ENCODE measurements at places on chromosomes 6 and 20.

DNA sequence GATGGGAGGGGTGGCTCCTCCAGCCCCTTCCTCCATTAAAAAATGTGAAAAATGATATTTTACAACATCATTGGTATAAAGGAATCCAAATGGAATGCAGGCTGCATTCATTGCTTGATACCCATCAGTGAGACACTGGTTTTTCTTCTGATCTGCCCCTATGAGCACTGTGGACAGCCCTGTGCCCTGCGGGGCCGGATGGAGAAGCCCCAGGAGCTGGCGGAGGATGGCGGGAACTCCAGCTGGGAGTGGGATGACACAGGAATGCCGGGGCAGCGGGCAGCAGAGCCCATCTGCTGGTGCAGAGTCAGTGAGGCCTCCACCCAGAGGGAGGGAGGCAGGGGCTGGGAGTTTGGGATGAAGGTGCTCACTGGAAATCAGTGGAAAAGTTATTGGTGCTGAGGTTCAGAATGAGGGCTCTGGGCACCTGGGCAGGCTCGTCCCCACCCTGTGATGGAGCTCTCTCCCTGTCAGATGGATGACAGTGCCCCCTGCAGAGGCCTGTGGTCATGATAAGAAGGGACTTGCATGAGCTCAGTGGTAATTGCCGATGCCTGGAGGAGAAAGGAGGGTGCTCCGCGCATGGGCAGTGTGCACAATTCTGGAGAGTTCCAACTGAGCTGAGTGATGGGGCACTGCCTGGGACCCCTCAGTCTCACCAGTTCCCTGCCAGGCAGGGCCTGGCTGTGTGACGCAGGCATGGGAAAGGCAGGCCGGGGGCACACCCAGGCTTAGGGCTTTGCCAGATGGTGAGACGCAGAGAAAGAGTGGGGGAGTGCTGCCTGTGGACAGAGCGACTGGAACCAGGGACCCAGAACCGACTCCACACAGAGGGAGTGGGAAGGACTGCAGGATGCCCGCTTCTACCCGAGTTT, 23.2 kb downstream of the CTCFL start:
- DNase-seq = no peak

DNA sequence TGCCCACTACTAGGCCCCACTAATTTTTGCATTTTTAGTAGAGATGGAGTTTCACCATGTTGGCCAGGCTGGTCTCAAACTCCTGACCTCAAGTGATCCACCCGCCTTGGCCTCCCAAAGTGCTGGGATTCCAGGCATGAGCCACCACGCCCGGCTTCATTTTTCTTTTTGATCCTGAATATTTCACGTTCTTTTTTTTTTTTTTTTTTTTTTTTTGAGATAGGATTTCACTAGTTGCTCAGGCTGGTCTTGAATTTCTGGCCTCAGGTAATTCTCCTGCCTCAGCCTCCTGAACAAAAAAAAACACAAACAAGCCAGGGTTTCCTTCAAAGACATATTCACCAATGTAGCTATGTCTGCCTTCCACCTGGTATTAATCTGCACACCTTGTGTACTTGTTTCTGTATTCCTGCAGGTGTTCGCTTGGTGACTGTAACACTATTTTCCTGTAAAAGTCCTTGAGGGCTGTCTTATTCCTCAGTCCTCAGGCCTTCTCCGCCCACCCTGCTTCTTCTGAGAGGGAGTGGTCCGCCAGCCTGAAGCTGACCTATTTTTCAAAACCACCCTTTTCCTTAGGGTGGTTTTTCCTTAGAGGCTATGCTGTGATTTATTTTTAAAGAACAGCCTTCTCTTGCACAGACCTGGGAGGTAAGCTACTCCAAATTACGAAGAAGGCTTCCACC, 36.1 kb upstream of the PNRC1 start:
- DNase-seq = no peak

GRCh38 chr6:45369870-45370269, 7.9 kb downstream of the SUPT3H start:
- DNase-seq = no peak

GRCh38 chr6:104413767-104414166, 446.0 kb downstream of the HACE1 start:
- DNase-seq = no peak

GRCh38 chr20:62628691-62629090, 13.6 kb upstream of the SLCO4A1 start:
- DNase-seq = no peak

- DNase-seq = no peak
Measured at GRCh38 chr20:14986026-14986655, 648.7 kb upstream of the FLRT3 start.

DNA sequence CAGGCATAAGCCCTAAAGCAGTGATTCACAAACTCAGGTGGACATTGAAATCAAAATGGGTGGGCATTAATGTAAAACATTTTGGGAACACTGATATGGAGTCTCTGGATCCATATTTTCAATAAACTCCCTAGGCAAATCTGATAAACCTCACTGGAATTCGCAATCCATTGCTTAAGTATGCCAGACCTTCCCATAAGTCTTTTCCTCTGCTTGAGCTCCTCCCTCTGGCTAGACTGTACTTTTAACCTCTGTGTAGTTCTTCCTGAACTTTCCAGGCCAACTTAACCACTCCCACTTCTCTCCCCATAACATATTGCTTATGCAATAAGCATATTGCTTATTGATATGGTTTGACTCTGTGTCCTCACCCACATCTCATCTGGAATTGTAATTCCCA, 629.7 kb upstream of the IMPG1 start:
- DNase-seq = no peak

DNA sequence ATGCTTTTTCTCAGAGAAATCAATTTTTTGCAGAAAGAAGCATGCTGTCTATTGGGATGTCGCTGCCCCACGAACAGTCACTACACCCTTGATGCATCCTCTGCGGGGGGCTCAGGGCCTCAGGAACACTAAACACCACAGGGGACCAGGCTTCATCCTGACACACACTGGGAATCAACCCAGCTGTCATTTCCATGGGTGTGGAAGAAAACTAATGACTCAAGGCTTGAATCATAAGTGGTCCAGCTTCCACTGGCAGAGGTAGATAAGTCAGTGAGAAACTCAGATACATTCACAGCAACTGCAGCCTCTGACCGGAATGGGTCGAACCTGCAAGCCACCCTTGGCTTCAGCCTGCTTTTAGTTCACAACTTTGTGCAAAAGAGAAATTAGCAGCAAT, 81.3 kb upstream of the SPTLC3 start:
- no peak for DNase-seq

GRCh38 chr20:53642196-53643030, 48.8 kb upstream of the ZNF217 start:
- DNase-seq = no peak

- DNase-seq = no peak
Measured at GRCh38 chr20:45036044-45036755, 64.7 kb downstream of the KCNS1 start.

GRCh38 chr6:159094444-159095252, 49.9 kb upstream of the TAGAP start:
- no peak for DNase-seq

- no peak for DNase-seq
Measured at GRCh38 chr20:9220874-9221547, 152.1 kb downstream of the PLCB4 start.

GRCh38 chr6:31878726-31879125, at the start of gene SLC44A4:
TSS of gene SLC44A4 (minus strand) at chr6:31878997. CDS start at chr6:31878980, 17 bp downstream.
- no peak for DNase-seq

DNA sequence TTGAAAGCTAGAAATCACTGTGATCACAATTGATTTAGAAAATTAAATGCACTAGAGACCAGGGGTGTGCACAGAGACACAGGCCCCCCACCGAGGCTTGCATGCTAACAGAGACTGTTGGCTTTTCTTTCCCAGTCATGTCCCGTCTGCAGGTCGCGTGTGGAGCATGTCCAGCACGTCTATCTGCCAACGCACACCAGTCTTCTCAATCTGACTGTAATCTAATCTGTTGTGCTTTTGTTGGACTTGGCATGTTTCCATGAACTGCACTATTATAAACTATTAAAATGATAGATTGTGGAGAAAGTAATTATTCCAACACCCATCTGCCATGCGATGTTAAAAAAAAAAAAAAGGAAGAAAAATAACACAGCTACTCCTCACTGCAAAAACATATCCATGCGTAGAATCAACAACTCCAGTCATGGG, 17.7 kb downstream of the MYLIP start:
- DNase-seq = no peak

GRCh38 chr20:63689046-63690002, 7.1 kb upstream of the TNFRSF6B start:
- no peak for DNase-seq

DNA sequence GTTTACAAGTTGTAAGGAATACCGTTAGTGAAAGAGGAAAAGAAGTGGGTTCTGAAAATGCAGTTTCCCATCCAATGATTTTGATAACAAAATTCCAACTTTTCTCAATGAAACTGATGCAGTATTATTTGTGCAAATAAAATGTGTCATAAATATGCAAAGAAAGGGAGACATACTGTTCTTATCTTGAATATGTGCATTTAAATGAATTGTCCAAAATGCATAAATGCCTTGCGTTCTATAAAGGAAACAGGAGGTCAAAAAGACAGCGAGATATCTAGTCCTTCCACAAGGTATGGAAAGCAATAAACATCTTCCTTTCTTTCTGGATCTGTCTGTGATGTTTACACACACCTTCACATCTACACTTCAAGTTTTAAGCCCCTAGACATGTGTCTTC, 54.6 kb upstream of the ISM1 start:
- DNase-seq = no peak

- DNase-seq = no peak
Measured at GRCh38 chr20:37347891-37348791, 2.2 kb downstream of the SRC start.

GRCh38 chr20:51661609-51662178, 106.5 kb downstream of the ATP9A start:
- DNase-seq = no peak

DNA sequence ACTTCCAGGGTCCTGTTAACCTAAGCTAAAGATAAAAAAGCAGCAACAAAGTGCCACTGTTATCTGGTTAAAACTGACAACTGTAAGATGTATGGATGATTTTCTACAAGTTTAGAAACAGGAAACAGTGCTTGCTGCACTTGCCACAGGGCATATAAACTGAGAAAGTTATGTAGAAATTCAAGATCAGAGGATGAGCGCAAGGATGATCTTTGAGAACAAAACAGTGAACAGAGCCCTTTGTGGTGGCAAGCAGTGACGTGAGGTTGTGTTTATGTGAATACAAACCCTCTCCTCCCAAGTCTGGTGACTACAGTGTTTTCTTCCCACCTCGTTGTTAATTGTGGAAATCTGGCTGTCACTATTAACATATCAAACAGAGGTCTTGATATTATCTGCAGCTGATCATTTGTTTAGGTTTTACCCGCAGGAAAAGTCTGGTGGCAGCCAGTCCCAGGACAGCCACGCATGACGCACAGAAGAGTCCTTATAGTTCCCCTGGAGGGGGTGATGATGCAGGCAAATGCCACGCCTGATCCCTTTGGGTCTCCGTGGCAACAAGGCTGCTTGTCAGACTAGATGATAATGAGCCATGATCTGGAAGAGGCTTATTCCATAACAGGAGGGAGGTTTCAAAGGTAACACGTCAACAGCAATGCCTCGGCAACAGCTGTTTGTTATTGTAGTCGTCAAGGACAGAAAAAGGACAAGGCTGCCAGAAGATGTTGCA, 43.1 kb upstream of the TNFAIP3 start:
- DNase-seq = no peak

GRCh38 chr6:156845454-156846155, 68.4 kb downstream of the ARID1B start:
- no peak for DNase-seq

GRCh38 chr20:2521369-2522305, 12.9 kb upstream of the ZNF343 start:
- DNase-seq = no peak

GRCh38 chr6:12291071-12291838, 1.1 kb downstream of the EDN1 start:
- no peak for DNase-seq

DNA sequence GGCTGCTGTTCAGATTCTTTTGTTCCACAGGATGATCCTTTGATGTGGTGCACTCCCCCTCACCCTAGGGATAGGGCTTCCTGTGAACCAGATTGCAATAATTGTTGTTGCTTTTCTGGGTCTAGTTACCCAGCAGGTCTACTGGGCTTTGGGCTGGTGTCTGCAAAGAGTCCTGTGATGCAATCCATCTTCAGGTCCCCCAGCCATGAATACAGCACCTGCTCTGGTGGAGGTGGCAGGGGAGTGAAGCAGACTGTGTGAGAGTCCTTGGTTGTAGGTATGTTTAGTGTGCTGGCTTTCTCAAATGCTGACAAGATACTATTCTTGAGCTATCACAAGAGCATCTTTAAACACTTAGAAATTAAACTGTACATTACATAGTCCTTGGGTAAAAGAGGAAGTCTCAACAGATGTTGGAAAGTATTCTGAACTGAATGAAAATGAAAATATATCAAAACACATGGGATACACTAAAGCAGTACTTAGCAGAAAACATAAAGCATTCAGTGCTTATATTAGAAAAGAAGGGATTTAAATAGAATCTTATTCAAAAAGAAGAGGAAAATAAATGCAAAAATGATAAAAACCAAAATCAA, 49.1 kb upstream of the CCR6 start:
- no peak for DNase-seq

- no peak for DNase-seq
Measured at GRCh38 chr6:166499350-166500163, 86.9 kb downstream of the RAMACL start.

DNA sequence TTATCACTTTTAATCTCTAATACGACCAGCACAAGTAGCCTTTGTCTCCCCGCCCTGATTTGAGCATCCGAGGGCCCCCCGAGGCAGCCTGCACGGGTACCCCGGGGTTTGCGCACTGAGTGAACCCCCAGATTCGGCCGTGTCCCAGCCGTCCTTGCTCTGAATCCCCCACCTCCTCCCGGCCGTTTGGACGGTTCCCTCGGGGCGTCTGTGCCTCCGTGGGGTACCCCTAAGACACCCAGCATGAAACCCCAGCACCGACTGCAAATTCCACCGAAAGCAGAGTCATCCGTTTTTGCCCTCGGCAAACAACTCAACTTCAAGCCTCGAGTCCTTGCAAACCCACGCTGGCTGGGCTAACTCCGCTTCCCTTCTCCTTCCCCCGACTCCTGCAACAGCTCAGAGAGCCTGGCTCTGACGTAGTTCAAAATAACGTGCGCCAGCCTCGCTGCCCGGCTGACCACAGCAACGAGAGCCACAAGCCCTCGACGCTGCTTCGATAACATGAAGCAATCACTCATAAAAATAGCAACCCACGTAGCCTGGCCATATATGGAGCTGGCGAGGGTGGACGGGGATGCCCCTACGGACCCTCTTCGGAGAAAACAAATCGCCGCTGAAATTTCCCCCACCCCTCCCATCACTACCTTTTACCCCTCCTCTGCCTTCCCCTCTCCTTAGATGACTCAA, 764 bp upstream of the SNAP25 start:
- DNase-seq = no peak

GRCh38 chr6:19892260-19892659, 55.1 kb downstream of the ID4 start:
- DNase-seq = no peak

Data from esophagus squamous epithelium (tissue), 5 donors.